NCI-H1930 (cell line): ENCODE measurements at places on chromosomes 7 and 10.

DNA sequence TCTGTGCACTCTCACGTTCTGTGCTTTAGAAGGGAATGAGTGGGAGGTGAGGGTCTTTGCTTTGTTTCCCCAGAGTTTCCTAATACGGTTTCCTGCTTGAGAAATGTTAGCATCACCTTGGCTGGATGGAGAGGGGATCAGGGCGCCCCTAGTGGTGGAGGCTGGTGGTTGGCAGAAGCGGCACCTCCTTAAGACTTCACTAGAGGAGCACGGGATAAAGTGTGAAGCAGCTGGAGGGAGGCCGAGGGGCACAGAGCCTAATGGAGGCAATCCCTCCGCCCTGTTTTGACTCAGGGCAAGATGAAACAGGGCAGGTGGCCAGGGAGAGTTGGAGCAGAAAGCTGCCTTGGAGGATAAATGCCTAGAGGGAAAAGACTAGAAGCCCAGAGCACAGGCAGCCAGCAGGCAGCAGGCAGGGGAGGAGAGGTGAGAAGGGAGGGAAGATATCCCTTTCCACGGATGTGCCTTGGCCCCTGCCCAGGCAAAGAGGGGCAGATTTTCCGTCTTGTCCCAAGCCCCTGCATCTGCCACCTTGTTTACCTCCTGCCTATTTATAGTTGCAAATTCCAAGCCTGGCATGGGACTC lies 56.0 kb upstream of the BTRC start:
- no peak for DNase-seq

- no peak for DNase-seq
These were observed 4.9 kb upstream of the FOXP2 start for GRCh38 chr7:114409750-114410149.

GRCh38 chr7:120873401-120873800 lies 15.5 kb upstream of the TSPAN12 start:
- DNase-seq, result no peak

DNA sequence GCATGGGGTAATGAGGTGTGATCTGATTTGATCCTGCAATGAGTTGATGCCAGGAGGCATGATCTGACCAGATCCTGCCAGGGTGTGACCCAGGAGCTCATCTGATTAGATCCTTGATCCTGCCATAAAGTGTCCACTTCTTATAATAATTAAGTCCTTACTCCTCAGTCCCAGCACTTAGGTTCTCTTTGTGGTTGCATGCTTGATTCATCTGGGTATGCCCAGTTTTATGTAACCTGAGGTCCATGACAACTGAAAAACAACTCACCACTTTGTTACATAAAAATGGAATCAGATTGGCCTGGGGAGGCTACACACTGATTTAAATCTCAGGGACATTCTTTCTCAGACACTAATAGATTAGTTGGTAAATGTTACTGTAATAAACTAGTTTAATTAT lies 19.1 kb downstream of the ACADSB start:
- DNase-seq, result no peak

GRCh38 chr7:134788191-134788590 lies 8.8 kb downstream of the CALD1 start:
- DNase-seq, result no peak

GRCh38 chr10:36345175-36345533 lies 703.1 kb upstream of the FZD8 start:
- no peak for DNase-seq

GRCh38 chr7:38385682-38386081 lies 112.2 kb upstream of the TARP start:
- DNase-seq, result no peak

DNA sequence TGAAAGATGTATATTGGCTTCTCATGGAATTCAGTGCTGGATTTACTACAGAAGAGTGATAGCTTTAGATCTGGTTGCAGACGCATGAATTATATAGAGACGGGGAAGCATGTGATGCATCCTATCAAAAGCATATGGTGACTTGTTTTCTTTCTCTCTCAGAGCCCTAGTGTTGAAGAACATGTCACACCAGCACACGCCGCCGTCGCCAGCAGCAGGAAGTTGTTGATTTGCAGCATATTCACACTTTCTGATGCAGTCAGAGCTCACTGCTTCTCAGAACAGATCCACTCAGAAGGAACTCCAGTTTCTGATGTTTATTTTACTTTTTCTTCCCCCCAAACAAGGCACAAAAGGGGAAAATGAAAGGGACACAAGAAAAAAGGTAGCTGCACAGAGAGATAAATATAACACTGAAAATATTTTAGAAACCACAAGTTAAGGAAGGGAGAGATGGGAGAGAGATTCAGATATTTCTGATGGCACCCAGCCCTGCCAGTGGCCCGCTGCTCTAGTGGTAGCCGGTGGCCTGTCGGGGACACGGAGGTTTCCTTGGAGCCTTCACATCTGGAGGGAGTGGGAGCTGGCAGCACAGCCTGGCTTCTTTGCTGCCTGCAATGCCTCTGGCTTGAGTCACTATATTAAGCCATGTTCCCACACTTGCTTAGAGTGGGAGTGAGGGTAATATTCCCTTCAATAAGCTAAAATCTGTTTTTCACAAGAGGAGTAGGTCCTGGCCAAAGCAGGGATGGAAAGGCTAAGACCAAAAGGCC lies 123.2 kb downstream of the NRP1 start:
- no peak for DNase-seq

- no peak for DNase-seq
These were observed 25.2 kb downstream of the TRIM8 start for GRCh38 chr10:102669206-102670064.

- DNase-seq, result no peak
These were observed 39.0 kb downstream of the CDH23 start for GRCh38 chr10:71435571-71436267.

DNA sequence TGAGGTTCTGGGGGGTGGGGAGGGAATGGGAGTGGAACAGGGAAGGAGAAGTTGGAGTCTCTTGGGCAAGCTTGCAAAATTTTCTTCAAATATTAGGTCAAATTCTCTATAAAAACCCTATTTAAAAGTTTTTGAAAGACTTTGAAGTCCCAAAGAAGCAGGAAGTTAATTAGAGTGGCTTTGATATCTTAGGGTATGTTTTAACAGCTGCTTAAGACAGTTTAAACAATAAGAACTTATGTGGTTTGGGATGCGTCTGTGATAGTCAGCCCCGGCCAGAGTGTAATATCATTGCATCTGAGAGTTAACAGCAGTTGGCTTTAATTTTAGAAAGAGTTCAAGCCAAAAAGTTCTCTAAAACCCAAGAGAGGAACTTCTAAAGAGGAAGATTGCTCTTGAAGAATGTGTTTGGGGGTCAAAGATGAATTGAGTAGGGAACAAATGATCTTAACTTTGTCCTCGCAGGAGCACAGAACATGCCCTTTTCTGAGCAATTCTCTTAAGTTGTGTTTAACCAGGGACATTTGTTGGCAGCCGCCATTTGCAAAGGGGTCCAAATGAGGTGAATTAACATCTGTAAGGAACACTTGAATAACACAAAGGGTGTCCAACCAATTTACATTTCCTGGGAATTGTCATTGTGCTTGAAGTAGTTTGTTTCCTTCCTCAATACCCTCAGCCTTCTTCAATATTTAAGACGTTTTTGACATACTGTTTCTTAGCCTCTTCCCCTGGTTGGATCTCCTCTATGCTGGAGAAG lies 182.4 kb downstream of the PTEN start:
- DNase-seq, result no peak

DNA sequence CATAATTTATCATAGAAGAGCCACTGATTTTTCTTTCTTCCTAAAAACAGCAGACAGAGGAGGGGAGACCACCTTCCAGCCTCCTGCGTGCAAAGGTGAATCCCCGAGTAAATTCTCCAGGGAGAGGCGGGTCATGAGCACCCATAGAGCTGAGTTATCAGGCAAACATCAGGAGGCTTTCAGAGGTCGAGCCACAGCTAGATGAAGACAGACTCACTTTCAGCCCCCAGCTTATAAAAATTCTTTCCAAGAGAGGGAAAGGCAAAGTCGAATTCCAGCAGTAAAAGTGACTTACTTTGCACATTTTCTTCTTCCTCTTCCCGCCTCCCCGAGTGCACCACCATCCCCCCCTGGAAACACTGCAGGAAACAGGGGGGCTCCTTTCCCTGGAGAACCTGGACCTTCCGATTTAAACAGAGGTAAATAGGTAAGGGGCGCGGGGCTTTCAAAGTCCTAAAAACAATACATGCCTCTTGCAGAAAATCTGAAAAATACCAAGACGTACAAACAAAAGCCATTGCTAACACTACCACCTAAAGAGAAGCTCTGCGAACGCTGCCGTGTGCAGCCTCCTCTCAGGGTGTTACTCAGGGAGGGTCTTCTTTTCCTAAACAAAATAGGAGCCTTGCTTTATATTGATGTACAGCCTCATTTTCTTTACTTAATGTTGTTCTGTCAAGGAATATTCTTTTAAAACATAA lies 163.8 kb downstream of the SVIL start:
- DNase-seq, result no peak

DNA sequence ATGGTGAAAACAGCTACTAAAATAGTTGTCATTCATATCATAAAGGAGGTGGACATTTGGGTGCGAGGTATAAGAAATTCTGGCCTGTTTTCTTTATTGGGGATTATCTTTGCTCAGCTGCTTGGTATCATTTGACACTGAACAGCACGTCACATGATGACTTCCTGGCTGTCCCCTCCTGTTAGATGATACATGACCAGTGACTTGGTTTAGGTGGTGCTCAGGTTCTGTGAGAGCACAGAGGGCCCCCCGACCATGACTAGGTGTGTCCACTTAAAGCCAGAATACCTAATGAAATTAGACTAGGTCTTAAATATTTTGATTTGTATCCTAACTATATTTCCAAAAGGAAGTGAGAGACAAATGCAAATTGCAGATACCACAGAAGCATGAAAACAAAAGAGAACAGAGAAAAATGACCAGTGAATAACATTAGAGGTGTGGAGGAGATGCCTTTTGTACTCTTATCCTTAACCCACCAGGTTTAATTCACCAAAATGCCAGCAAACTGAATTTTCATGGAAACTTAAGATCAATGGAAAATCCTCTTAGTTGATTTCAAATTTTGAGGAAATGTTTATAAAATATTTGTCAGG lies 50.6 kb upstream of the GJD4 start:
- DNase-seq, result no peak

GRCh38 chr10:26219676-26220075 lies 3.1 kb downstream of the GAD2 start:
- DNase-seq, result no peak

GRCh38 chr7:24241206-24241605 lies 42.8 kb upstream of the NPY start:
- no peak for DNase-seq

DNA sequence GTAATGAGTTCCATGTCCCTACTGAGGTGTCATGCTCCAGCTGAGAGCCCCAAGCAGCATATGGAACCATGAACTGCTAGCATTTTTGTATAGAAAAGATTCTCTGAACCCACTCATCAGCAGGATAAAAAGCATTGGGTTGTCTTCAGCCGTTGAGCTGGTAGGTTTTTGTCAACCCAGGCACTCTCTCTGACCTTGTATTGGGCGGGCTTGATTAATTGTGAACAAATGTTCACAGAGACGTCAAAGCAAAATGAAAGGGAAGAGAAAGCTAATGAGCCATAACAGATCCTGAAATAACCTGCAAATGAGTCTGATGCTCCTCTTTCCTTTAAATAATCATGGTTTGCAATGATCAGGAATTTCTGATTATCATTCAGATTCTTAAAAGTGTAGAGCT lies 924.7 kb upstream of the CELF2 start:
- no peak for DNase-seq

DNA sequence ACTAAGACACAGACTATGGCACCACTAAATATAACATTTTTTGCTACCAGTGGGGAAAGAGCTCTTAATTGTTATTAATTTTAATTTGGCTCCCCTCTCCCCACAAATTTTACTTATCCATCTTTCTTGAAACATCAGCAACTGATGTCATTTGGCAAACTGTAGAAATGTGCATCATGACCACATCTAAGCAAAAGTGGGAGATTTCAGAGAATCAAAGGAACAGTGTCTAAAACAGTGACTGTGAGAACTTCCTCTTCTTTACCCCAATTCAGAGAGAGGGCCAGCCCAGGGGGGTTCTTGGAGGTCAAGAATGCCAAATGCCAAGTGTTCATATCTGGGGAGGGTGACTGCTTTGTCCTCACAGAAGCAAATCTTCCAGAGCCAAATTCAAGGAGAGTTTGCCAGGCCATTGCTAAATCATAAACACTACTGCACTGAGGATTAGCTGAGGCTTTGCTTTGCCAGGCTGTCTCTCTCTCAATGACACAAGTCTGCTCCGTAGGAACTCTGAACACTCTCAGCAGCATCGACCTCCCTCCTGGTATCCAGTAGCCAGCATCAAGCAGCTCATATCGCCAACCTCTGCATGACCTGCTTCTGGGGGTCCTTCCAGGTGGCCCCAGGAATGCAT lies 65.6 kb downstream of the ITIH5 start:
- DNase-seq, result no peak

GRCh38 chr7:139635526-139636302 lies 112.2 kb downstream of the CLEC2L start:
- no peak for DNase-seq

- no peak for DNase-seq
These were observed 734.9 kb downstream of the NRG3 start for GRCh38 chr10:82609845-82610244.

GRCh38 chr10:52814506-52814905 lies 41.9 kb upstream of the MBL2 start:
- no peak for DNase-seq

- no peak for DNase-seq
These were observed 118.8 kb downstream of the CUX1 start for GRCh38 chr7:101936223-101936610.

GRCh38 chr7:87156709-87157108 lies 4.5 kb downstream of the DMTF1 start:
- DNase-seq, result no peak

- DNase-seq, result no peak
These were observed 24.1 kb upstream of the CDCA7L start for GRCh38 chr7:21969822-21970221.

GRCh38 chr10:124740369-124741280 lies 3.6 kb downstream of the FAM53B start:
- DNase-seq, result no peak

DNA sequence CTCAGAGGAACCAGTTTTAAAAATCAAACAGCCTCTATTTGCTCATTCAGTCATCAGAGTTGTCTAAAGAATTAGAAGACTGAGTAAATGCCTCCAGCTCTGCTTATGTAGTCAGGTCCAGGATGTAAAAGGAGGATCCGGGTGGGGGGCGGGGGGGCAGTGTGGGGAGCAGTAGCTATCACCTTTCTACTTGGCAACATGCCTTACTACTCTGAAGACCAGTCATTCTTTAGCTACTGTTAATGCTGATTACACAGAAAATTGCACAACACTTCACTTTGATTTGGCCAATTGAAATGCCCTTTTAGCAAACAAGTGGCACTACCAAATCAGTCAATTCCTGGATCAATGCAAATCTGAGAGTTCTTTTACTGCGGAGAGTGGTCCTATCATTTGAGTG lies 164.2 kb downstream of the NXPH1 start:
- no peak for DNase-seq

DNA sequence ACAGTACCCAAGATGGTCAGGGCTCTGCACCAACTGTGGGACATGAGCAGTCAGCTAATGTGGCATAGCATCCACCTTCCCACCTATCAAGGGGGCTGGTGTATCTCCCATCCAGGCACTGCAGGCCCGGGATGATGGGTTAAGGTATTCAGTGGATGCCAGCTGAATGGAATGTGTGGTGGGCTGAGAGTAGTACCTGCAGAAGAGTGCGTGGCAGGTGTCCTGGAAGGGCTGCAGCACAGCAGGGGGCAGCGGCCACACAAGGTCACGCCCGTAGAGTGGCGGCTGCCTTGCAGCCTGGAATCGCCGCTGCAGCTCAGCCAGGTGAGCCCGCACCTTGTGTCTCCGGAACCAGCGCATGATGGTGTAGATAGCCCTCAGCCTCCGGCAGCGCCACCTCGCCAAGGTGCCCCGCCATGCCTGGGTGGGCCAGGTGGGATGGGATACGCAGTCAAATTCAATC lies 13.3 kb downstream of the MYO1G start:
- no peak for DNase-seq
